ENCODE measurements at places on chromosomes 1 and 21.

- no peak for DNase-seq
Observed at GRCh38 chr1:60088620-60089155, 15.1 kb upstream of the C1orf87 start.

GRCh38 chr1:170587253-170587593, 55.3 kb downstream of the GORAB start:
- DNase-seq: no peak

GRCh38 chr1:54314696-54315095, 91.5 kb downstream of the SSBP3 start:
- no peak for DNase-seq

DNA sequence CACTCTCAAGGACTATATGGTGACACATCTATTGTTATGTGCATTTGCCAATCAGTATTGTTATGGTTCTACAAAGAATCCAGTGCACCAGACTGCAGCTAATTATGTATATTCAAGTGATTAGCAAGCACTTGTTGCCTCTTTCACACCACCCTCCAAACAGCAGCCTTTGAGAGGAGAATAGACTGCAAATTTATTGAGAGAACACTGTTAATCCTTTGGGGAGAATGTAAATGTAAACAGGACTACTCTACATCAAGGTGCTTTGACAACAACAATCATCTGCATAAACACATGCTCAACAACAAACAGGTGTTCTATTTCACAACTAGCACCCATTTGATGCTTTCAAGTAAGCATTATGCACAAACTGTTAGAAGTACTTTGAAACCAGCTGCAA, 117.4 kb downstream of the AKT3 start:
- no peak for DNase-seq

- no peak for DNase-seq
Observed at GRCh38 chr21:36166705-36167104, 10.1 kb downstream of the DOP1B start.

- no peak for DNase-seq
Observed at GRCh38 chr1:81330521-81330920, 470.2 kb upstream of the ADGRL2 start.

GRCh38 chr1:43671626-43672330, 21.8 kb downstream of the KDM4A start:
- DNase-seq: peak; percentile 72

- no peak for DNase-seq
Observed at GRCh38 chr1:63898428-63899196, 124.8 kb downstream of the ROR1 start.

GRCh38 chr1:33466159-33466558, 6.3 kb upstream of the ZSCAN20 start:
- DNase-seq: no peak

- DNase-seq: no peak
Observed at GRCh38 chr1:114011796-114012195, 32.5 kb downstream of the OLFML3 start.

DNA sequence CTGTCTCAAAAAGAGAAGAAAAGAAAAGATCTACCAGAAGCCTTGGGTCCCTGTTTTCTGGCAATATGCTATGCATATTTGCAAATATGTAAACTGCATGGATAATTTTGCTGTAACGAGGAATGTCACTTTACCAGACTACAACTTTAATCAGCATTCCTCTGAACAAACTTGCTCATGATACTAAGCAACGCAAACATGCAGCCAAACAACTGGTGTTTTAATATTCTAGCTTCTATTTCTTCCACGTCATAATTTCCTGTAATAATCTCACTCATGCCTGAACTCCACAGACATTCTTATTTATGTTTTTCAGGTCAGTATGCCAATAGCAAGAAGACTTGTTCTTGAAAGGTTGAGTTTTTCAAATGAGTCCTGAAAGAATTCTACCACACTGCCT, 114.1 kb downstream of the SIM2 start:
- DNase-seq: no peak

DNA sequence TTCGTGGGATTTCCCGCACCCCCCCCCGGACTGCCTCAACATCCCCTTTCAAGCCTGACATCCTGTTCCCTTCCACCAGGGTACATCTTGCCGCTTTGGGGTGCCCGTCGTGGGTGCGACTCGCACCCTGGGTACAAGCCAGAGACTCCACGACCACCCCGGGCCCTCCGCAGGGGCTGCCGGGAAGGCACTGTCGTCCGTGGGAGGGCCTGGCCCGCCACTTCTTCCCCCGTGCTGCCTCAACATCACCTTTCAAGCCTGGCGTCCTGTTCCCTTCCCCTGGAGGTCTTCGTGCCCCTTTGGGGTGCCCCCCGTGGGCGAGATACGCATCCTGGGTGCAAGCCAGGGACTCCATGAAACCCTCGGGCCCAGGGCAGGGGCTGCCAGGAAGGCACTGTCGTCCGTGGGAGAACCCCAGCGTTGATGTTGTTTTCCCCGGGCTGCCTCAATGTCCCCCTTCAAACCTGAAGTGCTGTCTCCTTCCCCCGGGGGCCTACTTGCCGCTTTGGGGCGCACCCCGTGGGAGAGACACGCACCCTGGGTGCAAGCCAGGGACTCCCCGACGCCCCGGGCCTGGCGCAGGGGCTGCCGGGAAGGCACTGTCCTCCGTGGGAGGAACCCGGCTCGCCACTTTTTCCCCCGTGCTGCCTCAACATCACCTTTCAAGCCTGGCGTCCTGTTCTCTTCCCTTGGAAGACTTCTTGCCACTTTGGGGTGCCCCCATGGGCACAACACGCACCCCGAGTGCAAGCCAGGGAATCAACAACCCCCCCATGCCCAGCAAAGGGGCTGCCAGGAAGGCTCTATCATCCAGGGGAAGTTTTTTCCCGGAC, 138.6 kb downstream of the LIPI start:
- DNase-seq: no peak

DNA sequence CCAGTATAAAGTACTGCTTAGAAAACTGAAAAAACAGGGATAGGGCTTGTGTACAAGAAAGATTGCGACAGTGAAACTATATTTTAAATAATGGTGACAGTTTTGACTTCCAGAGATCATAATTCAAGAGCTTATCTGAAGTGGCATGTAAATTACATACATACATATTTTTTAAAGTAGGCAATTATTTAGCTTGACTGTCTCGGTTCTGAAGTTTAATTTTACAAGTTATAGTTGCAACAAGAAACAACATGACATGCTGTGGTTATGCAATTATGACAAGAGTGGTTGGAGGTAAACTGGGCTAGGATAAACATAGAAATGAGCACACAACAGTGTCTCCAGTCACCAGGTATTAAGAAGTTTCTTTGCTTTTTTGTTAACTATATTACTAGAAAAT, 4.1 kb downstream of the C1orf21 start:
- no peak for DNase-seq

DNA sequence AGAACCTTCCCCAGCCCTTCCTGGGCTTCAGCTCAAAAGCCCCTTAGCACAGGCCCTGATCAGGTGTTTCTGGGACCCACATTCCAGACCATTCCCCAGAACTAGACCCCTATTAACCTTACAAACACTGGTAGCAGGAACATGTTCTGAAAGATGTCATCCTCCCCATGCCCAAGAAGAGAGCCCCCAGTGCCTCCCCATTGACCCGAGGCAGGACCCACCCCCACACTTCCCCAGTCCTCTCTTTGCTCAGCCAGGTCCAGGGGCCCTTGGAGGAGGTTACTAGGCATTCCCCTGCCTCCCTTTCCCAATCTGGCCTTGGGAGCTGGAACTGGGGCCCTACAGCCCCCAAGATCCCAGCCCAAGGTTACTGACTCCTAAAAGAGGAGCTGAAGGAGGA, 38.9 kb upstream of the HMGB4 start:
- no peak for DNase-seq

DNA sequence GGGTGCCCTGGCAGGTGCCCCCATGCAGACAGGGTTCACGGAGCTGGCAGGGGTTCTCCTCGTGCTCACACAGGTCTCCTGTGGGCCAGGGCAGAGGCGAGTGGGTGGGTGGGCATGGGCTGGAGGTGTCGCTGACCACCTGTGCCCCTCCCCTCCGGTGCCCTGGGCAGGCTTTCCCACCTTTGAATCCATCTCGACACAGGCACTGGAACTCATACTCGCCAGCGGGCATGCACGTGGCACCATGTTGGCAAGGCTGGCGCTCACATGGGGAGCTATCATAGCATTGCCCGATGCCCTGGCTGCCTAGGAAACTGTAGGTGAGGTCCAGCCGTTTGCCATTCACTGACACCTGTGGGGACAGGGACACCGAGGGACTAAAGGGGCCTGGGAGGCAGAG, 16.0 kb downstream of the LDLRAD2 start:
- DNase-seq: no peak

DNA sequence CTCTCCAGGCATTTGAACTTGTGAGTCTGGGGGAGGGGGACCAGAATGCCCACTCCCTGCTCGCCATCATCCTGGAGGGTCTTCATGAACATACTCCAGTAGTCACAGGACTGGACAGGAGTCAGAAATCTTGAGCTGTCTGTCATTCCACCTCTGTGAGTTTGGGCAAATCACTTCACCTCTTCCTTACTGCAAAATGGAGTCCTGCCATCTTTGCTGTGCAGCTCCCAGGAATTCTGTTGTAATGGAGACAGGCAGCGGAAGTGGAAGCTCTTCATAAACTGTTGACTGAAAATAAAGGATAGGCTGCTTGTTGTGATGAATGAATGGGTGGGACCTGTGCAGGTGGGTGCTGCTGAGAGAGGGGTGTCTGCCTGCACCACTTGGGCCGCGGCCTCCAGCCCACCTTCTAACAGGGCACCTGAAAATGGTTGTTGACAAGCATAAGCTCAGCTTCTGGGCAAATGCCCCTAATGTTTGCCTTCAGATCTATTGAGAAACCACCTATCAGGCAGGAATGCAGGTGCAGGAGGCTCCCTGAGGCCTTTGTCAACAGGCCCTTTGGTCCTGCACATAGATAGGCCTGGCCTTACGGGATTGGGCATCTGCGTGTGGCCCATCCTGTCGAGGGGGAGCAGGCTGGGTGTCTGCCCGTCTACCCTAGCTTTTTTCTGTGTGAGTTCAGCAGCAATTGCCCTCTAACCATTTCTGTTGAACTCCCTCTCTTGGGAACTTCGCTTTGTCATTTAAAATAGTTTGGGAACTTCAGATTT, 321.0 kb downstream of the RPS6KC1 start:
- no peak for DNase-seq

DNA sequence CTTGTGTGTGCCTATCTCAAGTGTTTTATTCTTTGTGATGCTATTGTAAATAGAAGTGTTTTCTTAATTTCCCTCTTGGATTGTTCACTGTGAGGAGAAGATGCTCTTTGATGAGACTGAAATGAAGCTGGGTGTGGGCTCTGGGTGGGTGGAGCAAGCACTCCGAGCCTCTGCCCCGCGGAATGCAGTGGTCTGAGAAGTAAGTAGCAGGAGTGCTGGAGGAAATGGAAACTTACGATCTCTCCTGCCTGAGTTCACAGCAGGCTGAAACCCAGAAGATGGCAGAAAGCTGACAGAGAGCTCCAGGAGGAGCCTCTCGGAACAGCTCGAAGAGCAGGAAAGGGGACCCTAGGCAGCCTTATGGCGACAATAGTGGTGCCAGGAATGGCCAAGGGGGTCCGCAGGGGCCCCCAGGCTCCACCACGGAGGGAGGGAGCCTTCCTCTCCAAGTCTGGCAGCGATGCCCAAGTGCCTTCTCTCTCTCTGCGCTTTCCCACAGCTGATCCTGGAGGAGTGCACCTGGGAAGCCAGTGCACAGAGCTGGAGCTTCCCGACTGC, 126.8 kb upstream of the COL6A1 start:
- no peak for DNase-seq

DNA sequence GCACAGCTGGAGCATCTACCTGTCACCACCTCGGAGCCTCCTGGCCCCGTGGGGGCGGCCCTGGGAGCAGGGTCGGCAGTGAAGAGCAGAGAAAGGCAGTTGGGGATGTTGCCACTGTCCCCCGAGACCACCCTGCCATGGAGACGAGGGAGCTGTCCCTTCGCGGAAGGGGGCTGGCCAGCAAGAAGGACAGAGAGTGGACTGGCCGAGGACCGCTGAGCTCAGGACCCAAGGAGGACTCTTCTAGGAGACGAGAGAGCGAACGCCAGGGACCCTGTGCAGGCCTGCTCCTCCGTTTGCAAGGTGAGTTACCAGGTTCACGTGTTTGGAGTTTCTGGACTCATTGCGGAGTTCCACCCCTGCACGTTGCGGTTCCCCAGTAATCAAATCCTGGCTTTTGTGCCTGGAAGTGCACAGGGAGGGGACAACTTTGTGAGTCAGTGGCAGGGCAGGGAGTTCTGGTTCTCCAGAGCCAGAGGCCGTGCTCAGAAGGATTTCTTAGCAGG, 5.6 kb upstream of the POFUT2 start:
- peak; percentile 49 for DNase-seq

DNA sequence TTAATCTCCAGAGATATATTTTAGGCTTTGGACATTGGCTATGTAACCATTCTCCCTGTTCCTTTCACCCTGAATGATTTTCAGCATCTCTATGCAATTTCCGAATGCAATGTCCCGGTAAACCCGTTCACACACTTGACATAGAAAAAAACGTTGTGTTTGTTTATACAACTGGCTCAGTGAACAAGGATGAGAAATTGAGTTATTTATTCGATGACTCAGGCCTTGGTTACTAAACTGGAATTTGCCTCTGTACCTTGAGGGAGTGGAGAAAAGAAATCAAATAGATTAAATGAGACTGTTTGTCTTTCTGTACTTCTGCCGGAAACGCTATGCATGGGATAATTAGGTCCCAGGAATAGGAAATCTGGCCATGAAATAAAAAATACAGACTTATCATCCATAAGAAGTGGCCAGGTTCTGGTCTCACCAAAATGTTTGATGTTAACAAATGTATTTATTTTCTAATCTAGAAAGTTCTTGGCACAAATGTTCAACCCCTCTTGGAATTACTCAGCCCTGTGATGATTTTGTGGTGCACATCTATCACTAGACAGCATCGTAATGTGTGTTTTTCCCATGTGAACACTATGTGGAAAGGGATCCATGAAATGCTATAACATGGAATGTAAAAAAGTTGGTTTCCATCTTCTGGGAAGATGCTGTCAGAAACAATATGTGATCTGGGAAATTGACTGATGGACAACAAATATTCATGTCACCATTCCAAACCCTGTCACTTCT, 253.9 kb downstream of the DUSP10 start:
- DNase-seq: peak; percentile 50

- DNase-seq: no peak
Observed at GRCh38 chr1:71018791-71019190, 28.8 kb downstream of the PTGER3 start.

- DNase-seq: no peak
Observed at GRCh38 chr1:106621853-106622252, 434.6 kb upstream of the PRMT6 start.
